DMS79 (cell line): ENCODE measurements at places on chromosomes 7 and 10.
A peak's percentile ranks its signal among the peaks of the same experiment; 100 is the strongest.

GRCh38 chr7:44145969-44146911, 5.1 kb upstream of the MYL7 start:
- DNase-seq: no peak

DNA sequence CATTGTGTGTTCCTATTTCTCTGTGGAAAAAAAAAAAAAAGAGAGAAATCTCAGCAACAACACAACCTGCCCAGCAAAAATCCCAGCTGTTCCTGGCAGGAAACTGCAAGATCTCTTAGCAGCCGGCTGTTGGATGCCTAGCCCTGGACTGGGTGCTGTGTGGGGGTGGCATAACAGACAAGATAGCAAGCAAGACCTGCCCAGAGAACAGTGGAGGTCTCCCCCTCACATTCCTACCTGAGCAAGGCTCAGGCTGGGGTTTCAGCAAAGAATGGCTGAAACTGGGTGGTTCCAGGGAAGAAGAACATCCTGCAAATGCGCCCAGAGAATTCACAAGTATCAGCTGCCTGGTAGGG, 248.8 kb upstream of the ZMIZ1 start:
- DNase-seq: no peak

GRCh38 chr7:5428478-5429252, 5.0 kb upstream of the TNRC18 start:
- DNase-seq: peak; percentile 55

GRCh38 chr10:132846631-132847415, 60.9 kb upstream of the NKX6-2 start:
- DNase-seq: no peak

GRCh38 chr7:11163220-11163619, 189.5 kb downstream of the PHF14 start:
- no peak for DNase-seq

GRCh38 chr10:124740369-124741280, 3.6 kb downstream of the FAM53B start:
- no peak for DNase-seq

- peak; percentile 94 for DNase-seq
Observed at GRCh38 chr7:108263425-108263824, 133.3 kb upstream of the LAMB4 start.

DNA sequence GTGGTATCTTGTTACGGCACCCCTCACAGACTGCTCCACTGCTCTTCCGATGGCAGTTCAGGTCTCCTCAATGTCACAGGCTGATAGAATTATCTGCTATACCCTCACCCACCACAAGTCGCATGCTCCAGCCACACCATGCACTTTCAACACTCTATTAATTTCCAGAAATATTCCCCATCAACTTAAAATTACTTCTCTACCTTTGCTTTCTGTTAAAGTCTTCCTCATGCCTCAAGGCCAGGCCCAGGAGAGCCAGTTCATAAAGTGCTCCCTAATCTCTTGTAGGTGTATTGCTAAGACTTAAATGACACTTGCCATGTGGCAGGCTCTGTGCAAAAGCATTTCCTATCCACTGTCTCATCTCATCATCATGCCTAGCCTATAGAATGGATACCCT, 105.9 kb upstream of the ARID5B start:
- no peak for DNase-seq

DNA sequence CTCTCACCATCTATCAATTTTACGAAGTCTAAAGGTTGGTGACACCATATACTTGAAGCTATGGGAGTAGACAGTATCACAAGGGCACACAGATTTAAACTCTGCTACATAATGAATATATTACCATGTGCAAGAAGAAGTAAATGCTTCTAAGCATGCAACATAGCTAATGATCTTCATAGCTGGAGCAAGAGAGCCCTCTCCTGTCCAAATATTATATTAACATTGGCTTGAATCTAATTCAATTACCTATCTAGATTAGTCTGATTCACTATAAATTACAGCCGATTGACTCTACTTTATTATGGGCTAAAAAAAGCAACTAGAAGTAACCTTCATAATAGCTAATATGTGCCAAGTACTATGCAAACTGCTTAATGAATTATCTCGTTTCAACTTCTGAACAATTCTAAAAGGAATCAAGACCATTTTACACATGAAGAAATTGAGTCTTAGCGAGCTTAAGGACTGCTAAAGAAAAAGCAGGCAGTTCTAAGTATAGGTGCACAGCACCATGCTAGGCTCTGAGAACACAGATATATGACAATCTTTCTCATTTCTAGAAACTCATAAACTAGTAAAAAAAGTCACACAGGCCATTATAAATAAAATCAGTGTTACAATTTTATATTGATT, 21.9 kb downstream of the FRA10AC1 start:
- no peak for DNase-seq

- DNase-seq: no peak
Observed at GRCh38 chr7:107971100-107971499, 31.9 kb downstream of the LAMB1 start.
